ENCODE measurements at places on chromosomes 2 and 18.

DNA sequence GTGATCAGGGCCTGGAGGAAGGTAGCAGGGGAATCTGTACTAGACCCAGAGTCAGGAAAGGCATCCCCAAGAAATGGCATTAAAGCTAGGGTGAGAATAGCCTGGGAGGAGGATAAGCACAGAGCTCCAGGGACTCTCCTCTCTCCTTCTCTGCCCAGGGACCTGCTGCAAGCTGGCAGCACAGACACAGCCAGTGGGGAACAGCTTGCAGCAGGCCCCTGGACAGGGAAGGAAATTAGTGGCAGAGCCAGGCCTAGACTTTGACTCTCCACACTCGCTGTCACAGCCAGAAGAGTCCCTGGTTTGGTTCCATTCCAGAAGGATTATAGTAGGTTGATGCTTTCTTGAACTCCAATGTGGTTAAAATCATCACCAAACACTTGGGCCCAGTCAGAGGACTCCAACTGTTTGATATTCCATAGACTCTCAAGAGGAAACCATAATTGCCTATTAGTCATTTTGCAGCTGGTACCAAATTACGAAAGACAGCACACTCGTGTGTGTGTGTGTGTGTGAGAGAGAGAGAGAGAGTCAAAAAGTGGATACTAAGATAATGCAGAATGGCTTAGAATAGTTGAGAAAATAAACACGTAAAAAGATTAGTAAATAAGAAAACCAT, 95.5 kb upstream of the ATP8B1 start:
- no peak for DNase-seq

DNA sequence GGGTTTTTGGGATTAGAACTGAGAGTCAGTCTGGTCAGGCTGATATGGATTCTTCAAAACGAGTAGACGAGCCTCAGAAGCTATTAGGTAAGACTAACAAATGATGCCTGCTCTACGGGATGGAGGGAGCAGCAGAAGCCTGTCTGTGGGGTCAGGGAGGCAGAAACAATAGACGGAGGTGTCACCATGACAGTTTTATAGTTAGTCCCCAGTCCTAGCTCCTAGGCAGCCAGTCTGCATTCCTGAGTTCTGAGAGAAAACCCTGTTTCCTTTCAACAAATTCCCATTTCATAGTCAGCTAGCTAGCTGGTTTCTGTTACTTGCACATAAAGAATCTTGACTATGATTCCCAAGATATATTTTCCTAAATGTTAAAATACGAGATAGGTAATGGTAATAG, 542.1 kb downstream of the PID1 start:
- no peak for DNase-seq

- DNase-seq, result no peak
Measured at GRCh38 chr2:20148923-20149702, 75.8 kb downstream of the SDC1 start.

DNA sequence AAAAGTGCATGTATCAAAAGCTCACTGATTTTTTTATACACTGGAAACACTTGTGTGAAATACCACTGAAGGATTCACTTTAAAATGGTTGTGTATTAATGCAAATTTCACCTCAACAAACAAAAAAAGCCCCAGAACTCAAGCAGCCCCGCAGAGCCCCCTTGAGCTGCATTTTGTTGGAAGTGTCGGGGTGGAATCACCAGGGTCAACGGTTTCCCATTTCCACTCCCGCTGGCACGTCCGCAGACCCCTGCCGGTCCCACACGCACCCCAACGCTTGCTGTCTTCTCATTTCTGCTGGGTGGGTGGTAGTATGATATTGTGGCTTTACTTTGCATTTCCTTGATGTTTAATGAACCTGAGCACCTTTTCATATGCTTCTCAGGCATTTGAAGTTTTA, 239.7 kb downstream of the FAM210A start:
- DNase-seq, result no peak

- no peak for DNase-seq
Measured at GRCh38 chr2:133841900-133842299, 273.6 kb upstream of the NCKAP5 start.

- DNase-seq, result no peak
Measured at GRCh38 chr18:22711192-22711685, 221.9 kb upstream of the RBBP8 start.

DNA sequence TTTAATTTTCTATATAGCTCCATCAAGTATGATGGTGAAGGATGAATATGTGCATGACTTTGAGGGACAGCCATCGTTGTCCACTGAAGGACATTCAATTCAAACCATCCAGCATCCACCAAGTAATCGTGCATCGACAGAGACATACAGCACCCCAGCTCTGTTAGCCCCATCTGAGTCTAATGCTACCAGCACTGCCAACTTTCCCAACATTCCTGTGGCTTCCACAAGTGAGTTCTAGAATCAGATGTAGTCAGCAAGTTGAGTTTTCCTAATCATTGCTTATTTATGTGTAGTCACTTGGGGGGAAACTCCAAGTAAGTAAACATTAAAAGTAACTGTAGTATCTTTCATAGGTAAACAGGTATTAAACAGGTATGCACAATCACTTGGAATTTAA, 24.8 kb downstream of the SMAD4 start:
- no peak for DNase-seq

- DNase-seq, result no peak
Measured at GRCh38 chr2:8437228-8437948, 244.5 kb upstream of the ID2 start.

GRCh38 chr2:128702616-128703015, 383.9 kb upstream of the HS6ST1 start:
- DNase-seq, result no peak

- no peak for DNase-seq
Measured at GRCh38 chr2:190837952-190838361, 42.7 kb upstream of the GLS start.

DNA sequence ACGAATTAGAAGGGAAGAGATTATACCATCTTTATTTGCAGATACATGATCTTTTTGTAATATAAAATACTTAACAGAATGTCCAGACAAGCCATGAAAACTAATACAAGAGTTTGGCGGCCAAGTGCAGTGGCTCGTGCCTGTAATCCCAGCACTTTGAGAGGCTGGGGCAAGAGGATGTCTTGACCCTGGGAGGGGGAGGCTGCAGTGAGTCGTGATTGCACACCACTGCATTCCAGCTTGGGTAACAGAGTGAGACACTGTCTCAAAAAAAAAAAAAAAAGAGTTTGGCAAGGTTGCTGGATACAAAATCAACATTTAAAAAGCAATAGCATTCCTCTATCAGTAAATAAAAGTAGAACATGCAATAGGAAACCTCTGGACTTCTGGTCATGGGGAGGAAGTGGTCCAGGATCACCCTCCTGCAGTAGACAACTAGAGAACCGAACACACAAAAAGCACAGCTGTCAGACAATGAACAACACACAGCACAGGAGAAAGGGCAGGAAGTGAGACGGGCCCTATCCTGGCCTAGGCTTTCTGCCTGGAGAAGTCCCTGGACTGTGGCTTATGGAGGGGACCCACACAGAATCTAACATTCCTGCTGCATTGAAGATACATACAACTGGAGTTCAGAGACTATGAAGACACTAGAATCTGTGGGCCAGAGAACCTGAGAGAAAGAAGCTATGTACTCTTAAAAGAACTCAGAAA, 118.9 kb upstream of the ARL4C start:
- DNase-seq, result no peak

DNA sequence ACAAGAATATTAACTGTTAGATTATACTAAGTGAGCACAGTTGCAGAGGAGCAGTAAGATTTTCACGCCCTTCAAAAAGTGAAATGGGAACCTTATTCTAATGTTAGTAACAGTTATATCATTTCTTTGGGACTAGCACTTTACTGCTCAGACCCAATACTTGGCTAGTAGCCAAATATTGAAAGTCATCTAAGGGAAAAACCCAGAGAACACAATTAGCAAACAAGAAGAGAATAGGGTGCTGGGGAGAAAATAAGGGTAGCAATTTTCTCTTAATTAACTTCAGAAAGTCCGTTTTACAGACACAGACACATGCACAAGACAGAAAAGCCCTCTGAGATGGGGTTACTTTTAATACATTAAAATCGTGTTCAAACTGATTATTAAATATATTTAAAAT, 71.8 kb downstream of the ID2 start:
- DNase-seq, result no peak

- no peak for DNase-seq
Measured at GRCh38 chr2:95336406-95336805, 39.3 kb downstream of the KCNIP3 start.

DNA sequence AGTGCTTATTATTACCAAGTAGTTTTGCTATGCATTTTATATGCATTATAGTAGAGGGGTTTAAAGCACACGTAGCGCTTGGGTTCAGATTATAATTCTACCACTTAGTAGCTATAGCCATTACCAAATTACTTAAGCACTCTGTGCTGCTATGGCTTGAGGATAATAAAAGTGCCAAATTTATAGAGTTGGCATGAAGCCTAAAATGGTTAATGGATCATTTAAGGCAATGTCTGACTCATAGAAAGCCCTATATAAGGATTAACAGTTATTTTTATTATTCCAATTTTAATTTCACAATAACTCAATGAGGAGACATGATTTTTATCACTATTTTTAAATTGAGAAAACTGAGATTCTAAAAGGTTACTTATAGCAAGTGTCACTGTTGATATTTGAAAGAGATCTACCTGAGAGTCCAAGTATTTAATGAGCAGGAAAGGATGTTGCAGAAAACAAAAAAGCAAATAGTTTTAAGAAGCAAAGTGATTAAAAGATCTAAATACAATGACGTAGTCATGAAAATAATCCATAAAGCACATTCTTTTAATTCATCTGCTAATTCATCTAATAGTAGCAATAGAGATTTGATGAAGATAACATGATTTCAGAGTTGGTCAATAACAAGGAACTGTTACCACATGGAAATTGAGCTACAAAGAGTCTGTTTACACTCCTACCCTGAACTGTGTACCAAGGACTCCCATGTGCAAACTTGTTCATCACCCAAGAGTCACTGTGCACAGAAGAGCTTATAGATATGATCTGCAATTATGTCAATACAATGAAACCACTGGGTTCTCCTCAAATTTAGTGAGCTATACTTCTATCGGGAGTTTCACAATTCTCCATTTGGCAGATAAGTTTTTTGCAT, 78.8 kb upstream of the DTNA start:
- no peak for DNase-seq

GRCh38 chr18:38751898-38752297, 1186.3 kb upstream of the CELF4 start:
- DNase-seq, result no peak

- no peak for DNase-seq
Measured at GRCh38 chr18:45173799-45174519, 441.3 kb upstream of the SLC14A2 start.

DNA sequence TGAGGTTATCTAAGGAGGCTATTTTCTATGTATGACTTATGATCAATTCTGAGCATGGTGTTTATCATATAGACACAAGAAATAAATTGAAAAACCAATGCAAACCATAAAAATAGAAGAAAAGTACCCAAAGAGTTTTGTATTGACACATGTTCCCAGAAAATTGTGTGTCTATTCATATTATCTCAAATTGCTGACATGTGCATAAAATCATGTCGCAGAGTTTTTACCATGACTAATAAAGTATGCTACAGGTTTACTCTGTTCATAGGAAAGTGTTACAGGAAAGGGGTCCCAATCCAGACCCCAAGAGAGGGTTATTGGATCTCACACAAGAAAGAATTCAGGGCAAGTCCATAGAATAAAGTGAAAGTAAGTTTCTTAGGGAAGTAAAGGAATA, 290.7 kb upstream of the NRXN1 start:
- no peak for DNase-seq

DNA sequence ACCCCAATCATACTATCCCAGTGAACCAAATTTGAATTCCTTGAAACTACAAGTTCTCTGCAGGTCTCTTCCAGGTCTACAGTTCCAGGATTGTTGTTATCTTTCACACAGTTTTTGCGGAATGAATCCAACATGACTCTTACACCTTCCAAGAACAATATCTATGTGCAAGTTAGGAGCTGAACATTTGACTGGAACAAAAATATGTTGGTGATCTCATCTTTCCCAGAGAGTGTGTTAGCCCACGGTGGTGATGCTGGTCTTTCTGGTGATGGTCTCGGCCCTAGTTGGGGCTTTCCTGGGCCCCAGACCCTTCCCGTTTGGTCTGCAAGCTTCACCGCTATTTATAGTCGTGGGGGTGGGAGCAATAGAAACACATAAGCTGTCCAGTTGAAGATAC, 173.7 kb downstream of the TPGS2 start:
- no peak for DNase-seq

DNA sequence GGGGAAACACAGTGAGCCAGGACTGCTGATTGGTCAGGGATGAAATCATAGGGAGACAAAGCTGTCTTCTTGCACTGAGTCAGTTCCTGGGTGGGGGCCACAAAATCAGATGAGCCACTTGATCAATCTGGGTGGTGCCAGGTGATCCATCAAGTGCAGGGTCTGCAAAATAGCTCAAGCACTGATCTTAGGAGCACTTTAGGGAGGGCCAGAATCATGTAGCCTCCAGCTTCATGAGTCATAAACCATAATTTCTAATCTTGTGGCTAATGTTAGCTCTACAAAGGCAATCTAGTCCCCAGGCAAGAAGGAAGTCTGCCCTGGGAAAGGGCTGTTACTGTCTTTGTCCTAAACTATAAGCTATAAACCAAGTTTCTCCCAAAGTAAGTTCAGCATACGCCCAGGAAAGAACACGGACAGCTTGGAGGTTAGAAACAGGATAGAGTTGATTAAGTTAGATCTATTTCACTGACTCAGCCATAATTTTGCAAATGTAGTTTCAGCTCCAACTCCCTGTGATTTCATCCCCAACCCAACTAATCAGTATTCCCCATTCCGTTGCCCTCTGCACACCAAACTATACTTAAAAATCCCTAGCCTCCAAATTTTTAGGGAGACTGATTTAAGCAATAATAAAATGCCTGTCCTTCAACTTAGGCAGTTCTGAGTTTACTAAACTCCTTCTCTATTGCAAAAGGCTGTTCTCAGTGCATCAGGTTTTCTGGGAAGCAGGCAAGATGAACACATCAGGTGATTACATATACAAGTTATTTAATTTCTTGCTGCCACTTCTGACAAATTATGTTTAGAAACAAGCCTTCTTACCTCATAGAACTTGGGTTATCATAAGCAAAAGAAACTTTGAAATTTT, 226.9 kb upstream of the SPOPL start:
- DNase-seq, result no peak

GRCh38 chr18:76757335-76757734, 65.0 kb upstream of the ZNF236 start:
- DNase-seq, result no peak

GRCh38 chr2:100891906-100892642, 72.1 kb downstream of the NPAS2 start:
- no peak for DNase-seq

GRCh38 chr18:79447703-79448367, 52.1 kb downstream of the NFATC1 start:
- DNase-seq, result no peak

- DNase-seq, result no peak
Measured at GRCh38 chr2:104755026-104755878, 98.7 kb upstream of the POU3F3 start.

GRCh38 chr18:26003817-26004216, 86.6 kb downstream of the SS18 start:
- DNase-seq, result no peak

GRCh38 chr2:151999053-151999452, 99.8 kb downstream of the CACNB4 start:
- DNase-seq, result no peak

Measured in stimulated activated CD8-positive, alpha-beta memory T cell treated with anti-CD3 and anti-CD28 coated beads, Interleukin-4, amount 100 ng/mL, for 4 hours (primary cell).